Esophagus muscularis mucosa (tissue), 4 donors: ENCODE measurements at places on chromosomes 7 and 10. TPM values are rescaled to one million over a fixed set of nuclear protein-coding genes. Genes with fewer than 3 reads are reported as not detected.

DNA sequence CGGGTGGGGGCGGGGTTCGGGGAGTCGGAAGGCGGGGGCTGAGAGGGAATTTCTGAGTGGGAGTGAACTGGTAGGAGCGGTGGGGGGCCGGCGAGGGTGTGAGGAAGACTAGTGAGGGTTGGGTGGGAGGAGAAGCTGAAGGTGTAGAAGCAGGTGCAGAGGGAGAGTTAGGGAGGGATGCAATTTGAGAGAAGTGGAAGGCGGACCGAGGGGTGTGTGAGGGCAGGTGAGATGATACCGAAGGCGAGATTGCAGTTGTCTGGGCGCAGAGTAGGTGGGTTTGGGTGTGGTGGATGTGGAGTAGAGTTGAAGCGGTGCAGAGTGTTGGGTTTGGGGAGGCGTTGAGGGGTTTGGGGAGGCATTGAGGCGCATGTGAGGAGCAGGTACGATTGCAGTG, 643 bp downstream of the KAT6B start:
- H3K4me1 ChIP-seq, result peaks cover 76% of the 10 kb centered on the region
- peak overlapping the region; percentile 96 for H3K27ac ChIP-seq
- no peak for DNase-seq
- peak overlapping the region; percentile 89 for H3K4me3 ChIP-seq
- no peaks in the 10 kb centered on the region for H3K36me3 ChIP-seq

- H3K27ac ChIP-seq, result no peak overlapping the region
- DNase-seq, result no peak
- peaks cover 40% of the 10 kb centered on the region for H3K4me1 ChIP-seq
- H3K27me3 ChIP-seq, result no peaks in the 10 kb centered on the region
These were observed 105.1 kb upstream of the ANLN start for GRCh38 chr7:36284456-36285090.

- H3K27me3 ChIP-seq, result no peaks in the 10 kb centered on the region
- H3K4me3 ChIP-seq, result no peak overlapping the region
- no peak overlapping the region for H3K27ac ChIP-seq
- H3K4me1 ChIP-seq, result no peaks in the 10 kb centered on the region
- peaks cover 10% of the 10 kb centered on the region for H3K36me3 ChIP-seq
- no peak for DNase-seq
These were observed 60.8 kb downstream of the RHOBTB1 start for GRCh38 chr10:60883187-60883586.

- H3K4me3 ChIP-seq, result no peak overlapping the region
- H3K27me3 ChIP-seq, result no peaks in the 10 kb centered on the region
- DNase-seq, result no peak
- H3K27ac ChIP-seq, result no peak overlapping the region
These were observed 11.8 kb downstream of the AGK start for GRCh38 chr7:141562972-141563371.

GRCh38 chr7:127059475-127059874, 193.3 kb downstream of the GRM8 start:
- H3K4me1 ChIP-seq, result no peaks in the 10 kb centered on the region
- H3K27me3 ChIP-seq, result no peaks in the 10 kb centered on the region
- no peak overlapping the region for H3K4me3 ChIP-seq
- no peak overlapping the region for H3K27ac ChIP-seq
- H3K36me3 ChIP-seq, result no peaks in the 10 kb centered on the region

- no peak overlapping the region for H3K4me3 ChIP-seq
- DNase-seq, result no peak
- H3K27me3 ChIP-seq, result no peaks in the 10 kb centered on the region
- peaks cover under 1% of the 10 kb centered on the region for H3K4me1 ChIP-seq
- no peak overlapping the region for H3K27ac ChIP-seq
These were observed 6.5 kb upstream of the CALU start for GRCh38 chr7:128732521-128733277.

DNA sequence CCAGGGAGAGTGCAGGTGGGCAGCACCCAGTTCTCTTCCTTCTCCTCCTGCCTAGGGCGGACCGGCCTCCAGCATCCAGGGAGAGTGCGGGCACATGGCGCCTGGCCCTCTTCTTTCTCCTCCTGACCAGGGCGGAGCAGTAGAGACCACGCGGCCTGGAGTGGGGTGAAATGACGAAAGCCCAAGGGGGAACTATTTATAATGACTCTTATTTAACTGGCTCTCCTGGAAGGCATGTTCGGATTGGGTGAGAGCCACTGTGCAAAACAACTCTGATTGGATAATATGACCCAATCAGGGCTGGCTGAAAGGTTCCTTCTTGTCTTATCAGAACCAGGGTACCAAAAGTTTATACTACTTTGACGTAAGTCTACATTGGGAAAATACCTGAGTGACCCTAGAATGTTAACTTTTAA, 63.1 kb downstream of the ZNF37A start:
- no peaks in the 10 kb centered on the region for H3K4me1 ChIP-seq
- no peak for DNase-seq
- H3K27me3 ChIP-seq, result no peaks in the 10 kb centered on the region

DNA sequence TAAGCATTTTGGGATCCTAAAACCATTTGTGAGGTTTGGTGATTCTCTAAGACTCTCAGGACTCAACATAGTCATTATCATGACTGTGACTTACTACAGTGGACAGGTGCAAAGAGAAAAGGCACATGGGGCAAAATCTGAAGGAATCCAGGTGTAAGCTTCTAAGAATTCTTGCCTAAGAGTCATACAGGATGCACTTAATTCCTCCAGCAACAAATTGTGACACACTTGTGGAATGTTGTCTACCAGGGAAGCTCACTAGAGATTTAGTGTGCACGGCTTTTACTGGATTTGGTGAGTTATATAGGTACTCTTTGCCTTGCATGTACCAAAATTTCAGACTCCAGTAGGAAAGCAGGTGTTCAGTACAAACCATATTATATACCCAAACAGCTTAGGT, 47.9 kb downstream of the WAC start:
- no peak for DNase-seq
- H3K4me1 ChIP-seq, result peaks cover 75% of the 10 kb centered on the region
- H3K27ac ChIP-seq, result no peak overlapping the region

- no peaks in the 10 kb centered on the region for H3K27me3 ChIP-seq
- H3K4me1 ChIP-seq, result peaks cover 33% of the 10 kb centered on the region
- no peaks in the 10 kb centered on the region for H3K36me3 ChIP-seq
- H3K27ac ChIP-seq, result peak overlapping the region; percentile 32
- no peak for DNase-seq
- peak overlapping the region; percentile 35 for H3K4me3 ChIP-seq
These were observed 113.7 kb downstream of the CDK14 start for GRCh38 chr7:90709501-90710465.

DNA sequence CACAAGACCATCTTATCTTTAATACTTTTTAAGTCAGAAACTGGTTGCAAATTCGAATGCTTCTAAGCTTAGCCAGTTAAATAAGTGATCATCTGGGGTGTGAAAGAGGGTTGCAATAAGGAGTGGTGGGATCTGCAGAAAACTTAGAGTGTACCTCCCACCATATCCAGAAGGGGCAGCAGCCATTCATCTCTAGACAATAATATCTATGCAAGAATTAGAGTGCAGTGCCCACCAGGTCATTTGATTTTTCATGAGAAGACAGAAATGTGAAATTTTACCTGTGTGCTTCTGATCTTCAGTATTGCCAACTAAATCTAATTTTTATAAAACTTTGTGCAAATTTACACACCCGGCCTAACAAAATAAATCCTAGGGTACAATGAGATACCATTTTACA, 127.2 kb upstream of the SP4 start:
- no peaks in the 10 kb centered on the region for H3K36me3 ChIP-seq
- H3K4me3 ChIP-seq, result no peak overlapping the region
- DNase-seq, result no peak
- no peaks in the 10 kb centered on the region for H3K27me3 ChIP-seq
- H3K27ac ChIP-seq, result no peak overlapping the region

DNA sequence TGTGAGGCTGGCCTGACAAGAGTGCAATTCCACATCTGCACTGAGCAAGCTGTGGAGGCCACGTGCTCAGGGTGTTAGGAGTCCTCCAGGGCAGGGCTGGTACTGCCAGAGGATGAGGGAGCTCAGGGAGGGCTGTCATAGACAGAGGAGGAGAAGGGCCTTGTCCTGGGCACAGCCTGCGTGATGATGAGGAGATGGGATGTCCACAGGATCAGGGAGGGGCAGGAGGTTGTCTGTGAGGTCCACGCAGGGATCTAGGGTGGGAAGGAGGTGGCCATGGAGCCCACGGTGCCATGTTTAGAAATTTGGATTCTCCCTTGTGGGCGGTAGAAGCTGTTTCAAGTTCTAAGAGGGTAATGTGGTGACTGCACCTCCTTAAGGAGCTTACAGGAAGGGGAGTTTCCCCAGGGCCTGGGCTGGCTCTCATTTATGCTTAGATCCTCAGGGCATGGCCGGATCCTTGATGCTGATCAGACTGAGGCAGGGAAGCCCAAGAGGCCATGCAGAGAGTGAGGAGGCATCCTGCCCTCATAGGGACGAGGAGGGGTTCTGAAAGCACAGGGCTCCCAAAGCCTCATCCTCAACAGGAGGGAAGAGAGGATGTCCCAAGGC, 30.3 kb downstream of the CHAT start:
- H3K4me1 ChIP-seq, result no peaks in the 10 kb centered on the region
- no peak for DNase-seq
- no peak overlapping the region for H3K27ac ChIP-seq
- no peaks in the 10 kb centered on the region for H3K27me3 ChIP-seq

DNA sequence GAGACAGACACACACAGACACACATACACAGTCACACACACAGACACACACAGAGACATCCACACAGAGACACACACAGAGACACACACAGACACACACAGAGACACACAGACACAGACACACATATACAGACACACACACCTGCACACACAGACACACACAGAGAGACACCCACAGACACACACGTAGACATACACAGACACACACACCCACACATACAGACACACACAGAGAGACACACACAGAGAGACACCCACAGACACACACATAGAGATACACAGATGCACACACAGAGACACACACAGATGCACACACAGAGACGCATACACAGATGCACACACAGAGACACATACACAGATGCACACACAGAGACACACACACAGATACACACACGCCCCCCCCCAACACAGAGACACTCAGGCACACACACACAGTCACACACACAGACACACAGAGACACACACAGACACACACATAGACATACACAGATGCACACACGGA, 58.5 kb downstream of the GATA3 start:
- no peak overlapping the region for H3K27ac ChIP-seq
- H3K4me3 ChIP-seq, result no peak overlapping the region
- no peaks in the 10 kb centered on the region for H3K27me3 ChIP-seq
- DNase-seq, result no peak
- no peaks in the 10 kb centered on the region for H3K36me3 ChIP-seq

- no peak overlapping the region for H3K27ac ChIP-seq
- H3K4me3 ChIP-seq, result no peak overlapping the region
- DNase-seq, result no peak
These were observed 16.4 kb upstream of the NDUFA5 start for GRCh38 chr7:123573896-123574467.

- no peak for DNase-seq
- no peak overlapping the region for H3K27ac ChIP-seq
- H3K4me3 ChIP-seq, result no peak overlapping the region
- no peaks in the 10 kb centered on the region for H3K4me1 ChIP-seq
- H3K36me3 ChIP-seq, result no peaks in the 10 kb centered on the region
These were observed 21.4 kb downstream of the TMEM196 start for GRCh38 chr7:19752020-19752419.

DNA sequence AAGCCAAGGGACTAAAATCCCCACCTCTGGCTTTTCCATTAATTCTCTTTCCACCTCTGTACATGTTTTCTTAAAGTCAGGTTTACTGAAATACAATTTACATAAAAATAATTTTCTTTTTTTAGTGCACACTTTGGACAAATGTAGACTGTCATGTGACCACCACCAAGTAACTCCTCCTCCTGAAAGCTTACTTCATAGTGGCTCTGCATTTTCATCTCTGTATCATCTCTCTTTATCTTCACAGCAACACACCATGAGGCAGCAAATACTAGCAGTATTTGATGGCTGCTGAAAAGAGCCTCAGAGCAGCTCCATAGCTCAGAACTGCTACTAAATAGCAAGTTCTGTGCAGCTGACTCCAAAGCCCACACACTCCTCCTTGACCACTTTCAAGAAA, 17.3 kb downstream of the WDFY4 start:
- DNase-seq, result no peak
- no peak overlapping the region for H3K4me3 ChIP-seq
- no peaks in the 10 kb centered on the region for H3K36me3 ChIP-seq
- no peaks in the 10 kb centered on the region for H3K27me3 ChIP-seq
- H3K4me1 ChIP-seq, result no peaks in the 10 kb centered on the region

DNA sequence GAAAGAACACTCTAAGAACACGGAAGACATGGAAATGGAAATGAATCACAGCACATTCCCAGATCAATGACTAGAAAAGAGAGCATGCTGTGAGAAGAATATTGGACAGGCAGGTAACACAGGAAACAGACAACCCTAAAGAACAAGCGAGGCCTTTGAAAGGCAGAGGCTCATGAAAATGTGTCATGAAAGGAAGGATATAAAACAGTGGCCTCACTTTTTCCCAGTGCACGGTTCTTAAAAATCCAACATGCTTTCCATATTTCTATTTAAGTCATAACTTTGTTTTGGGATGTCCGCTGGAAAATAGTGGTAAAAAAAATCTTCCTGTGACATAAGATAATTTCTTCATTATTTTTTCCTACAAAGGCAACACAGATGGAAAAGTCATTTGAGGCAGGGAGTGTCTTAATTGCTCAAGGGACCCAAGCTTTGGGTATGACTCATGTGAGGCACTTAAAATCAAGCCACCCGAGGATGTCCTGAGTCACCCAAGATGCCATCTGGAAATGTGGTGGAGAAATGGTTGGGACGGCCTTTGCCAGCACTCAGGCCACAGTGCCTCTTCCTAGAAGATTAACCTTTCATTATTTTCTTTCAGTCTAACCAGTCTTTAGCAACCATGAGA, 17.0 kb downstream of the ITIH5 start:
- no peaks in the 10 kb centered on the region for H3K27me3 ChIP-seq
- no peak for DNase-seq
- H3K36me3 ChIP-seq, result no peaks in the 10 kb centered on the region
- no peak overlapping the region for H3K4me3 ChIP-seq
- H3K4me1 ChIP-seq, result peaks cover 16% of the 10 kb centered on the region

Gene UPK3B
- total RNA-seq, result not detected

Gene TMEM270
- not detected for total RNA-seq

Gene FBXL13
- 0.83 TPM for total RNA-seq

Gene GATAD1
- 38.6 TPM for total RNA-seq

Gene UCMA
- total RNA-seq, result not detected

Gene SUN3
- not detected for total RNA-seq

Gene ZNF680
- total RNA-seq, result 7.3 TPM

Gene OR2A7
- total RNA-seq, result 1.2 TPM

Gene TSC22D4
- total RNA-seq, result 26.2 TPM

Gene EGR2
- total RNA-seq, result 1.7 TPM

Gene C10orf143
- total RNA-seq, result 4.0 TPM

Gene LRRTM3
- total RNA-seq, result 0.13 TPM
